RWPE2 (cell line): ENCODE measurements at places on chromosomes 3 and 15.
A peak's percentile ranks its signal among the peaks of the same experiment; 100 is the strongest.

- H3K4me3 ChIP-seq, result no peak overlapping the region
- no peak overlapping the region for H3K27ac ChIP-seq
- H3K27me3 ChIP-seq, result no peaks in the 10 kb centered on the region
- no peaks in the 10 kb centered on the region for H3K4me1 ChIP-seq
These were observed 29.0 kb downstream of the PTPN23 start for GRCh38 chr3:47409688-47410416.

- H3K4me3 ChIP-seq, result no peak overlapping the region
- peaks cover 7% of the 10 kb centered on the region for H3K27me3 ChIP-seq
- no peak for DNase-seq
- no peaks in the 10 kb centered on the region for H3K36me3 ChIP-seq
- no peak overlapping the region for H3K27ac ChIP-seq
These were observed 350.3 kb downstream of the TUSC7 start for GRCh38 chr3:117059956-117060270.

- DNase-seq, result no peak
- peaks cover 54% of the 10 kb centered on the region for H3K36me3 ChIP-seq
- H3K27me3 ChIP-seq, result no peaks in the 10 kb centered on the region
- H3K4me3 ChIP-seq, result peak overlapping the region; percentile 81
- H3K4me1 ChIP-seq, result peaks cover 21% of the 10 kb centered on the region
These were observed 695 bp downstream of the RPL32 start for GRCh38 chr3:12840591-12841148.

- DNase-seq, result no peak
- H3K4me1 ChIP-seq, result no peaks in the 10 kb centered on the region
- H3K36me3 ChIP-seq, result no peaks in the 10 kb centered on the region
- no peak overlapping the region for H3K27ac ChIP-seq
These were observed 278.5 kb upstream of the UMPS start for GRCh38 chr3:124451630-124452317.

DNA sequence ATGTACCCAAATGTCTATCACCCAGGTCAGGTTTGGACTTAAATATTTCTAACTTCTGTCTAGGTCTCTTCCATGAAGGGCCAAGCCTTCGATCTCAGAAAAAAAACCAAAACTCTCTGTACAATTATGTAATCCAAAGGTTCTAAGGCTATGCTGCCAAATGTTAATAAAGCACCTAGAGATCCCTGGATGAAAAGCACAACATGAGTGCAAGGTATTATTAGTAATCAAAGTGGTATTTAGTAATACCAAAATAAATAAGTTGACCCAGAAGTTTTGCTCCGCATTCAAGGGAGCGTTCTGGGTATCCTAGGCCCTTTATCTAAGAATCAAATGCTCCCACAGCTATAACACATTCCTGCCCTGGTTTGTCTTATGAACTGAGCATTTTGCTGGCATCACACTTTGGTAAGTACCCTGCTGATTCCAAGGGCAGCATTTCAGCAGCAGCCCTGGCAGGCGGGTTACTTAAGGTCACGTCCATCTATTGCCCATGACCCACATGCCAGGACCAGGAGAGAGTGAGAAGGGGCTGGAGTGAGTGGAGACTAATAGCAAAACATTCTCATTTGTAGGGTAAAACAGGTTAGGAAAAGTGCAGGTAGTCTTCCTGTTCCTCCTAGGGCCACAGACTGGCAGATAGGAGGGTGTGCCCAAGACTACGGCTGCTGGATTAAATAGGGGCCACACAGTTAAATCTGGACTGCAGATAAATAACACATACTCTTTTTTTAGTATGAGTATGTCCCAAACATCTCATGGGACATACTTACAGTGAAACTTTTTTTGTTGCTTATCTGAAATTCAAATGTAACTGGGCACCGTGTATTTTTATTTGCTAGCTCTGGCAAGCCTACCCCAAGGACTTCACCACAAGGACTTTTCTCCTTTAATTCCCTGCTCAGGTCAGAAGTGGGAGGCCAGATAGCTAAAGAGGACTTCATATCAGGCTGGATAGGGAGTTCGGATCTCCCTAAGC is 76.0 kb upstream of the SNRK start:
- H3K27ac ChIP-seq, result no peak overlapping the region
- DNase-seq, result no peak
- no peak overlapping the region for H3K4me3 ChIP-seq
- peaks cover 24% of the 10 kb centered on the region for H3K4me1 ChIP-seq

- H3K36me3 ChIP-seq, result no peaks in the 10 kb centered on the region; the same call in 1 of the 2 replicates
- no peak overlapping the region for H3K4me3 ChIP-seq
- no peak overlapping the region for H3K27ac ChIP-seq
- no peaks in the 10 kb centered on the region for H3K27me3 ChIP-seq
These were observed 6.0 kb downstream of the AMIGO3 start for GRCh38 chr3:49713336-49714105.
